Suppressor macrophage treated with lipopolysaccharide for 1 hour (primary cell): ENCODE measurements at places on chromosomes 11 and 22.

DNA sequence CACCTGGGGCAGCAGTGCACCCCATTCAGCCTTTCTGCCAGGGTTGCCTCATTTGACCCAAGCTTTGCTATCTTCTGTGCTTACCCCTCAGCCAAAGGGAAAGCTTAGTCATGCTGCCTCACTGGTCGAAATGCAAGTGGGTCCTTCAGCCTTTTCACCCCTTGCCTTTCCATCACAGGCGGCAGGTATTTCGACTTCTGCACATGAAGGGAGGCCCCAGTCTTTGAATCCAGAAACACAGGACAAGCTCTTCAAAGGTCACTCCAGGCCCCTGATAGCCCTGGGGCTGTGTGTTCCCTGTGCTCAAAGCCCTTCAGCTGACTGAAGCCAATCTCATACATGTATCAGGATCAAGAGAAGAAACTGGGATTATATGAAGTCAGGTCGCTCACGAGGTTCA, 129.7 kb downstream of the SNX19 start:
- no peak for DNase-seq

GRCh38 chr11:20005747-20006146, 154.5 kb downstream of the DBX1 start:
- no peak for DNase-seq

DNA sequence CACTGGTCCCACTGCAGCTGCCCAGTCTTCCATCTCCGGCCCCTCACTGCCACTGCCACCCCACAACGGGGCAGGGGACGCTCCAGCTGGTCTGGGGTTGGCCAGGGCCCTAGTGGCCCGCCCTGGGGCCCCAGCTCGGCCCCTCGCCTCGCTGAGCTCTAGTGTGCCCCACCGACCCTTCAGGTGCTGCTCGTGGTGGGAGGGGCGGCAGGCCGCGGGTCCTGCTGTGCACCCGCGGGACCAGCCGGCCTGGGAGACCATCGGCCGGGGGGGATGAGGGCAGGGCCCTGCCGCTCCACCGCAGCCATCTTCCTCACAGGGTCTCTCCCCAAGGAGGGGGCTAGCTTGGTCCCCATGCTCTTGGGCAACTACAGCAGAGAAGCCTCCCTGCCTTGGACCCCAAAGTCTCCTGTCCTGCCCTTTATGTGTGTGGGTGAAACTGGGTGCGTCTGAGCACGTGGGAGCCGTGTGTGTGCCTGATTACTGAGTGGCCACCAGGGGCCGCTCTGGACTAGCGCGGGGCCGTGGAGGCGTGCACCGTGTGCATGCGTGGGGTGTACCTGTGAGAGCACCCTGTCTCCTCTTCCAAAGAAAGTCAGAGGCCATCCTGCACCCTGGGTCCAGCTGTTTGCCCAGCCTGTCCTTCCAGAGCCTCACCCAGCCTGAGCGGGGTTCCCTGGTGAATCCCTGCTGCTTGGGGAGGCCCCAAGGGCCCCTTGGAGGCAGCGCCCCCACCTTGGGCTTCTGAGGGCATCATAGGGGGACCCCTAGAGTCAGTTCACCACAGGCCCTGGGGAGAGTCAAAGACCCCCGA, 6.0 kb upstream of the ACR start:
- peak; percentile 10 for DNase-seq

DNA sequence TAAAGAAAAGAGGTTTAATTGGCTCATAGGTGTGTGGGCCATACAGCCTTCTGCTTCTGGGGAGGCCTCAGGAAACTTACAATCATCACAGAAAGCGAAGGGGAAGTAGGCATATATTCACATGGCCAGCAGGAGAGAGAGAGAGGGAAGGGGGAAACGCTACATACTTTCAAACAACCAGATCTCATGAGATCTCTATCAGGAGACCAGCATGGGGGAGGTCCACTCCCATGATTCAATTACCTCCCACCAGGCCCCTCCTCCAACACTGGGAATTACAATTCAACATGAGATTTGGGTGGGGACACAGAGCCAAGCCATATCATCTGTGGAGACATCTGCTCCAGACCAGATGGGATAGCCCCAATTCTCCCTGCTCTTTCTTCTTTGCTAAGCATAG, 866.0 kb downstream of the BRD1 start:
- DNase-seq, result no peak

DNA sequence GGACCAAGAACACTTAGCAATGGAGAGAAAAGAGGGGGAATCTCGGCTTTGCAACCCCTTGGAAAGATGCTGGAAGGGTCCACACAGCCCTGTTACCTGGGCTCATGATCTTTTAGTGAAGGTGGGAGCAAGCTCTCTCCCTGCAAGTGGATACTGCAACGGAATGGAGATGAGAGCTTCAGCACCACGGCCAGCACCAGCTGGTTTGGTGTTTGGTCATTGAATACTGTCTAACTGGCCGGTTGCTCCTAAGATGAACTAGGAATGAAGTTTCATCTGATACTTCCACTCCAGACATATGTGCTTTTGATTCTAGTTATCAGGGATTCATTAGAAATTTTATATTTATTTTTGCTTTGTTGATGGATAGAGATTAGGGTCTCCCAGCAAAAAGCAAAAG, 16.3 kb downstream of the HTR3A start:
- no peak for DNase-seq

- no peak for DNase-seq
Observed at GRCh38 chr22:28999919-29000556, 61.6 kb downstream of the C22orf31 start.

DNA sequence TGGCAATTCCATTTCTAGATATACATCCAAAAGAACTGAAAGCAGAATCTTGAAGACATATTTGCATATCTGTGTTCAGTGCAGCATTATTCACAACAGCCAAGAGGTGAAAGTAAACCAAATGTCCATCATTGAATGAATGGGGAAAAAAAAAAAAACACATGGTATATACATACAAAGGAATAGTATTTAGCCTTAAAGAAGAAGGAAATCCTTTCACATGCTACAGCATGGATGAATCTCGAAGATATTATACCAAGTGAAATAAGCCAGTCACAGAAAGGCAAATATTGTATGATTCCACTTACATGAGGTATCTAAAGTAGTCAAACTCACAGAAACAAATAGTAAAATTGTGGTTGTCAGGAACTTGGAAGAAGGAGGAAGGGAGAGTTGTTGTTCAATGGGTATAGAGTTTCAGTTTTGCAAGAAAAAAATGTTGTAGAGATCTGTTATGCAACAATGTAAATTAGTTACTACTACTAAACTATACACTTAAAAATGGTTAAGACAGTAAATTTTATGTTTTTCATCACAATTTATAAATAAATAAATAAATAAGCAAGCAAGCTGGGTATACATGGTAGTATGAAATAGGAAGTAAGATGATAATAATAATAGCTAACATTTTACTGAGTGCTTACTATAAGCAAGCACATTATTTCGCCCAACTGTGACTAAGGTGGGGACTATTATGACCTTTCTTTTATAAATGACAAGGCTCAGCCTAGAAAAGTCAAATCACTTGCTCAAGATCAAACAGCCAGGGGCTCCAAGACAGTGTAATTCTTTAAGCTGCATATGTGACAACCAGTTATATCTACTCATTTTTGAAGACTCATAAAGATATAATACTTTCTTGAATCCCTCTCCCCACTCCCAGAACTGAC, 50.0 kb downstream of the FAM168A start:
- peak; percentile 30 for DNase-seq

DNA sequence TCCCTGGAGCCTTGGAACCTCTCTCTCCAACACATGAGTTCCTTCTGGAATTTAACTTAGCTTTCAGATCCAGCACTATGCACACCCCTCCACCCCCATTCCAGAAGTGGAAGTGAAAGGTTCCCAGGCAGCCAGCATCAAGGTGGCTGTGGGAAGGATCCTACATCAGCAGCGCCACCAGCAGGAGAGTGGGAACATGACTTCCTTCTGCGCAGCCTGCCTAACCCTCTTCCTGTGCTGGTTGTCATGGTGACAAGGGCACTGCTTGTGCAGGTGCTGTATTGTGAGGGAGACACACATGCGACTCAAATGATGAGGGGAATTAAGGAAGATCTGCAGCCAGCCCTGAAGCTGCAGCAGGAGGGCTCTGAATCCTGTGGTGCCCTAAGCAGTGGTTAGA, 904.5 kb upstream of the API5 start:
- no peak for DNase-seq

- no peak for DNase-seq
Observed at GRCh38 chr11:75516886-75517285, 8.9 kb downstream of the GDPD5 start.

DNA sequence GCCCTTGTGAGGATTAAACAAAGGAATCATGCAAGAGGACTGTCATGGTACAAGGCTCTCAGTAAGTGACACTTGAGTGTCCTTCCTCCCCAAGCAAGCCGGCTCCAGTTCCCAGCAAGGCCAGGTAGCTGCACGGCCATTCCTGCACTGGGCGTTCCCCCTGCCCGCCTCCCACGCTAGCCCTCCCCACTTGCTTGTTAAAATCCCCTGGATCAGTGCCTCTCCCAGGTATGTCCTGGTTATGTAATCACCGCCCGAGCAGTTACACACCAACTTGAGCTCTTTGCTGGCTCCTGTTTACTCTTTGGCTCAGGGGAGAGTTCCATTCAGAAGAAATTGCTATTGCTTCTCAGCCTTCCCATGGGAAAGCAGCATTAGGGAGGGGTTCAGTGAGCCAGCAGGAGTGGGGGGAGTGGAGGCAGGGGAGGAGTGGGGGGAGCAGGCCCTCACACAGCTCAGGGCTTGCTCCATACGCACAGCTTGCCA, 19.4 kb upstream of the MYEOV start:
- no peak for DNase-seq

DNA sequence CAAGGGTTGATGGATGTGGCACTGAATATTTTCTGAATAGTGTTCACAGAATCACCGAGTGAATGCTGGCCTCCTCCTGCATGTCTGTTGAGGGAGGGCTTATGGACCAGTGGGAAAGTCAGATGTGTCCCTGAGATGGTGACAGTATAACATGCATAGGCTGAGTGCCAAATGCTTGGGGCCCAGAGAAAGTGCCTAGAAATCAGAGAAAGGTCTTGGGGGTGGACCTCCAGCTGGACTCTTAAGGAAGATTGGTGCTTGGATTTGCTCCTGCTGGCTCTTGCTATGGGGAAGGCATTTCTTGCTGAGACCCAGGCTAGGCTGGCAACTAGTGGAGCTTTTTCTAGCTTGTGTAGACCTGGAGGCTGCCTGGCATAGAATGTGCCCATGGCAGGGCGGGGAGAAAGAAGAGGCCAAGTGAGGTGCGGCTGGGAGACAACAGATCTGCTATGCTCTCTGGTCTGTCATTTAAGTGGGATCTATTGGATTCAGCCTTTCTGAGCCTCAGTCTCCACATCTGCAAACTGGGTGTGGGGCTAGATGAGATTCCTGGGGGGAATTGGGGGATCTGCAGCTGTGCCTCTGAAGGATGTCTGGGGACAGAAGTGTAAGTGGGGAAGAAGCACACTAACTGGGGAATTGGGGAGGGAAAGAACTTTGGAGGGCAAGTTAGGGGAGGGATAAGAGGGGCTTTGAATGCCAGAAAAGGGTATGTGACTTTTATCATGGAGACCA, 27.4 kb downstream of the ZNRF3 start:
- DNase-seq, result no peak

DNA sequence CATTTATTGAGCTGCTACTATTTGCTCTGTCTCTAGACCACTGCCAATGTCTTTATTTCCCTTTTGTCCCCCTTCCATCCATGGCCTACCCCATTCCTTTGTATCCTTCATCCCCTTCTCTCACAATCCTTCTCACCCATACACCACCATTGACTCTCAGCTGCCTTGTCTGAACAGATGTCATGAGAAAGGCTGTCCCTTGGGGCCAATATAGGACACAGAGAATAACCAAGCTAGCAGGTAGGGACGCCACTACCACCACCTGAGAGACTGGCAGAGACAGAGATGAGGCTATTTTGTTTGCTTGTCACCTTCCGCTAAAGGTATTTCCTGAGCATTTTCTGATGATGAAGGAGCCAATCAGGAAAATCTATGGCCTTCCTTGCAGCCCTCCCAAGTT, 138.9 kb downstream of the CD44 start:
- DNase-seq, result no peak

GRCh38 chr11:4125141-4125540, 30.5 kb downstream of the RRM1 start:
- DNase-seq, result no peak

DNA sequence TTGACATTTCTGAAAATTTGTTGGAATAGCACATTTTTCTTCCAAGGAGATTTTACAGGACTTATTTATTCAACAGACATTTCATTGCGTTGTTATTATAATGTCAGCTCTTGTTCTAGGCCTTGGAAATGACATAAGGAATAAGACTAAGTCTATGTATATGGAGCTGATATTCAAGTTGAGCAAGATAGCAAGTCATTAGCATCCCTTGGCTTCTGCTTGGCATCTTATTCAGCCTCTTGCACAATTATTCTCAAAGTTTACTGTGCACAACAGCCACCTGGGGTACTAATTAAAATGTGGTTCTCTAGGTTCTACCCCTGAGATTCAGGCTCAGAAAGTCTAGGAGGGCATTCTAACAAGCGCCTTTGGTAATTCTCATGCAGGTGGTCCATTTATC, 304.8 kb upstream of the DDI1 start:
- no peak for DNase-seq

DNA sequence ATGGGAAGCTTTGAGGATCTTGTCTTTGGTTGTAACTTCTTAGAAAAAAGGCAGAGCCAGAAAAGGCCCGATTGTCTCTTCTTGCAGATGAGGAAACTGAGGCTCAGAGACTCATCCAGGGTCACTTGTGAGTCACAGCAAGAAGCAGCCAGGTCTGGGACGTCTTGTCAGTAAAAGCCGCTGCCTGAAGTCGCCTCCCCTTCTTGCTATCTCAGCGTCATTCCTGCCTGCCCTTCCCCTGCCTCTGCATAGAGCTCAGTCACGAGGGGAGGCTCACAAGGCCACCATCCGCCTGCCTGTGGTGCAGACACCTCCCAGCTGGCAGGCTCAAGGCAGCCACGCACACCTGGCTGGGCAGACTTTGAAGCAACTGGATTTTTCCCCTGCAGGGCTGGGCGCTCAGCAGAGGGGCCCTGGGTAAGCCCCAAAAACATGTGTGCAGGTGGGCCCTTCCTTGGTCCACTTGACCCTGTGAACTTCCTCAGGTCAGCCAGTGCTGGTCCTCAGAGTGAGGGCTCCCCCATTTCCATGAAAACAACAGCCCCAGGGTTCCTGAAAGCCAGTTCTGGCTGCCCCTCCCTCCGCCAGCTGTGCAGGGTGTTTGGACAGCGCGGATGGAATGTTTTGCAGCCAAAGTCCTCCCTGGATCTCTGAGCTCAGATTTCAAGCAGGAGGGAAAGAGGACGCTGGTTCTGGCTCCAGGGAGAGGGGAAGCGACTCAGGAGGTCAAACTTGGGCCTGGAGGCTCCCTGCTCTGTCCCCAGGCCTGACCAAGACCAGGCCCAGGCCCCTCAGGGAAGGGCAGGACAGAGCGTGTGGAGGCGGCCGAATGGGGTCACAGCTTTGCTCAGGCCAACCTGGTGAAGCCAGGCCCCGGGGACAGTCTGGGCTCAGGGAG, 6.0 kb upstream of the RAB3IL1 start:
- DNase-seq, result peak; percentile 35

DNA sequence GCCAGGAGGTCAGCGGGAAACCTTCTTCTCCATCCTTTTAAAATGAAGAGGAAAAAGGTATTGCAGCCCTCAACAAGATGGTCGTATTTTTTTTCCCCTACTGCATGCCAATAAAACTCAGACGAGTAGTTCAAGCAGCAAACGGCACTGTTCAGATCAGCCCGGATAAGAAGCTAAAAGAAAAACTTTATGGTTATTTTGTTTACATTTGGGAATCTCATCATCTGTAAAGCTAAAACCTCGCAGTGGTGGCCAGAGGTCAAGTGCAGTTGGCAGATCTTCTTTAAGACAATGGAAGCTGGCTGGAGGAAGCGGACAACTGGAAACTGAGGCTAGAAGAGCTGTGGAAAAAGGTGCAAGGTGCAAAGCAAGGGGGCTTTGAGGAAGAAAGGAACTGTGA, 31.0 kb upstream of the CHRM4 start:
- no peak for DNase-seq
